NCI-H1092 treated with DMSO at 0.1 percent for 48 hours (cell line): ENCODE measurements at places on chromosomes 3 and 15.

- no peak for DNase-seq
Measured at GRCh38 chr3:126945171-126945721, 37.7 kb upstream of the PLXNA1 start.

GRCh38 chr15:99224372-99225214 lies 24.8 kb downstream of the TTC23 start:
- no peak for DNase-seq

DNA sequence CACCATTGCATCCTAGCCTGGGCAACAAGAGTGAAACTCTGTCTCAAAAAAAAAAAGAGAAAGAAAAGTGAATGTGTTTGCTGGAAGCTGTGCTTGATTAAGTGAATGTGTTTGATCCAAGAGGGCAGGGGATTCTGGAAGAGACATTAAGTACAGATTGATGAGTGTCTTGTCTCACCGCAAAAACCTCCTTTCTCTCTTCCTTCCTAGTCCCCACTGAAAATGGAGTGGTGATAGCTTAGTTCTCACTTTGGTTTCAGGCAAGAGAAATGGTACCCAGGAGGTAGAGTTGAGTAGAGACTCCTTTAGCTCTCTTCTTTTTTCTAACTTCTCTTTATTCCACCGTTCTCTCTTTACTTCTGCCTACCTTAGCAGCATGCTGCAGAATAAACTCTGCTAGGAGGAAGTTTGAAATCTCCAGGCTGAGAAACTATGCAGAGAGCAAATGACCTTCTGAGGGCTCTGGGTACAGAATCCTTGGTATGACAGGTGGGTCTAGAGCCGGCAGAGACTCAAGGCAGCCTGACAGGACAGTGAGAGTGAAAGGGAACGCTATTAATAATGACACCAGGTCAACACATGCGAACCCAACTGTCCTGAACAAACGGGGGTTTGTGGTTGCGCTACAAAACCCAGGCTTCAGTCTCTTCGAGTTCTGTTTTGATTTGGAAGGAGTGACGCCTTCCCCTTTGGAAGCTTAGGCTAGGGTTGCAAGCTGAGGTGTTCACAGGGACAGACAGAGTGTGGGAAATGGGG lies 74.9 kb downstream of the SMAD3 start:
- DNase-seq = no peak

- no peak for DNase-seq
Measured at GRCh38 chr3:17518189-17519059, 224.0 kb downstream of the TBC1D5 start.

DNA sequence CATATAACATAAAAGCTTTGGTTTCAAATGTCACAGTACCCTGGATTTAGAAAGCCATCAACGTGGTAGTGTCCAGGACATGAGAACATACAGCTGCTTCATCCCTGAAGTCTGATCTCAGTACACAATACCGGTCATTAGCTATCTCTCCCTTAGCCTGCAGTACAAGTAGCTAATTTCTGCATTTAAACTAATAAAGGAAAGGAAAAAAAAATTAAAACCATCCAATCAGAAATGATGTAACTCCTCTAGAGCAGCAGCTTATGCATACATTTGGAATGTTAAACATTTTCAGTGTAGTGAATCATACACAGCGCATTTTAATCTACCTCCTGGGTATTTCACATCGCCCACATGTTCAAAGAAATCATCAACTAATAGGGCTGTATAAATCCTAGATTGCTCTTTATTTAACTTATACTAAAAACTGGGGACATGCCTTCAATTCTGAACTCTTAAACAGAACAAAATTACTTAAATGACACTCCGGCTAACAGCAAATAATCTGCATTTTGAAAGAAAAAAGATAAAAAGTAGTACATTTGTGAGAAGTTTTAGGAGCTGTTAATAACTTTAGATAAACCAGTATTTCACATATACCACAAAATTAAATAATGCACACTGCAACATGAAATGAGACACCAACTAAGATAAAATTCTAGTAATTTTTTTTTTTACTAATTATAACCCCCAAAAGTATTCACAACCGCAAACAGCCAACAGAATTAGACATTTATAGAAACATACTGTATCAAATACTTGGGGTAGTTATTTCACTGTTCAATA lies 3.7 kb downstream of the IGF2BP2 start:
- DNase-seq = no peak

DNA sequence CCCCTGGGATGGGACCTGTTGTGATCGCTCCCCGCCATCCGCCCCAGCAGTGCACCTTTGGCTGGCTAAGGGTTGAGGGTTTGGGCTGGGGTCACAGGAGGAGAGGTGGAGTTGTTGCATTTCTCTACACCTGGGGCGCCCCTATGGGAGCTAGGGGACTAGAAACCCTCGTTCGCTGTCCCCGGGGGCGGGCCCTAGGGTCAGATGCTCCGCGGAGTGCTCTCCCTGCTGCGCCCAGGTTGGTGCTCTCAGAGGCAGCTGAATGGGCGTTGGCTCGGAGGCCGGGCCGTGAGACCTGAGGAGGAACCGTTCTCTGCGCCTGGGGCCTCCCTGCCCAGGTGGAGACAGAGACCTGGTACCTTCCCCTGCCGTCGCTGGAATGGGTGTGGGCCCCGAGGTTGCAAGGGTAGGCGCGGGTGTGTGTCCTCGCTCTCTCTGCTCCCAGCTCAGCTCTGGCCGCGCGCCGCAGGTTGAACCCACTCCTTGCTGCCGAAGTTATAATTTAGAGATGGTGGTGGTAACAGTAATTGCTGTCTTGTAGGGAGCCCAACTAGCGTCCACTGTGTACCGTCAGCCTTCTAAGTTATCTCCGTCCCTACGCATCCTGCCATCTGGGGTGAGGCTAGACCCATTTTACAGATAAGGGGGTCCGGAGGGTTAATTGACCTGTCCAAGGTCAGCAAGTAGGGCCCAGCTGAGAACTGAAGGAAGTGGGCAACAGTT lies 965 bp downstream of the FLNB start:
- DNase-seq = peak; percentile 9
